Activated CD8-positive, alpha-beta T cell treated with anti-CD3 and anti-CD28 coated beads for 36 hours (primary cell): ENCODE measurements at places on chromosomes 6 and 20. TPM values are rescaled to one million over a fixed set of nuclear protein-coding genes. Genes with fewer than 3 reads are reported as not detected.
A peak's percentile ranks its signal among the peaks of the same experiment; 100 is the strongest.

GRCh38 chr20:6530779-6531315 lies 236.6 kb upstream of the BMP2 start:
- DNase-seq = no peak

GRCh38 chr6:137233911-137234863 lies 15.0 kb upstream of the IFNGR1 start:
- peak; percentile 40 for DNase-seq

- DNase-seq = no peak
These were observed 980.2 kb downstream of the KIF16B start for GRCh38 chr20:15593081-15593480.

DNA sequence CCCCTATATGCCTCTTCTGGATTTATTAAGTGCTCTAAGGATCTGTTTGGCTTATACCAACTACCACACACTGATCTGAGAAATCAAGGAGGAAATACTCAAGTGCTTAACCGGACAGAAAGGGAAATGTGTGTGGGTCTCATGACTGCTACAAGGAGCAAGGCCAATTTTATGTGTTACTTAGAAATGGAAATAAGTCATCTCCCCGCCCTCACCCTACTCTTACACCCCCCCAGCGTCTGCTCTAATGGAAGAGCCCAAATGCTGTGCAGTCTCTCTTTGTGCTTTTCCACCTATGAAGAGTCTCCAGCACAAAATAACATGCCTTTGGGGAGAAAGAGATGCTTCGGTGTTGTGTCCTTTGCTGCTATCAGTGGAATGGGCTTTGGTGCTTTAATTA lies 428.8 kb upstream of the ARID1B start:
- DNase-seq = no peak

DNA sequence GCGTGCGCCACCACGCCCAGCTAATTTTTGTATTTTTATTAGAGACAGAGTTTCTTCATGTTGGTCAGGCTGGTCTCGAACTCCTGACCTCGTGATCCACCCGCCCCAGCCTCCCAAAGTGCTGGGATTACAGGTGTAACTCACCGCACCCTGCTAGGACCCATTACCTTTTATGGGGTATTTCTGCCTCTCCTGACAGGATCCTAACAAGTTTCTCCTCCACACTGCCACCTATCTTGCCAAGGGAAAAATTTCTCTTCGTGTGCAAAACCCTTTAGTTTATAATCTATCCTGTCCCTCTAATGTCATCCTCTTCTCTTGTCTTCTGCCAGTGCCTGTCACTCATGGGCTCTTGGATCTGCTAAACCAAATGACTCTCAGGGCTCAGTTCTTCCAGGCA lies 1.9 kb downstream of the STMND1 start:
- no peak for DNase-seq

GRCh38 chr6:158405933-158406332 lies 93.7 kb downstream of the TULP4 start:
- no peak for DNase-seq

GRCh38 chr6:137652961-137653705 lies 158.9 kb upstream of the OLIG3 start:
- DNase-seq = no peak

- no peak for DNase-seq
These were observed 17.2 kb downstream of the UNC5CL start for GRCh38 chr6:41021832-41022231.

GRCh38 chr20:19757487-19758132 lies 448 bp upstream of the RIN2 start:
- peak; percentile 24 for DNase-seq

- no peak for DNase-seq
These were observed 267.5 kb downstream of the OGFRL1 start for GRCh38 chr6:71556141-71556540.

DNA sequence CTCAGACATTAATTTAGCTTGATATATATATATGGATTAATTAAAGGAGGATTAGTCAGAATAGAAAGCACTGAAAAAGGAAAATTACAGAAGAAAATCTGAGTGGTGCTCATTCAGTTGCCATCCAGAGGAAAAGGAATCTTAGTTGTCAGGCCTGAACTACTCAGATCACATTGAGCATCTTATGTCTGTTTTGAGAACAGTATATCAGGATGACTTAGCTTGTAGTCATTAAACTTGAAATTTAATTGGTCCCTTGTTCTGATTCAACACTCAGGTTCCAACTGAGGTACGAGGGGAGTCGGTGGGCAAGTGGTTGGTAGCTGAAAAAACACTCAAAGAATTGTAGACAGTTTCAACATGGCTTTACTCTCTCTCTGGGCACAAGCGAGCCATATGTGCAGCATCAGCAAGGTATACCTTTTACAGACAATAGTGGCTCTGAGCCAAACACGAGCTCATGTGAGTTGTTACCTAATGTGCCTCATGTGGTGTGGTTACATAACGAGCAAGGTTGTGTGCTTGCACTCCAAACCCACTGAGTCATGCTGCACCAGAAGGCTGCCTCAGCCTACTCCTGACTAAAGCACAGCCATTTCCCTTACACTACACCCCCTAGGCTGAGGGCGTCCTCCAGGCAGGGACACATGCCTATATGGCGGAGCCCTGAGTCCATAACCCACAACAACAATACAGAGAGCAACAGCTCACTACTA lies 73.0 kb upstream of the HMGN3 start:
- DNase-seq = no peak

DNA sequence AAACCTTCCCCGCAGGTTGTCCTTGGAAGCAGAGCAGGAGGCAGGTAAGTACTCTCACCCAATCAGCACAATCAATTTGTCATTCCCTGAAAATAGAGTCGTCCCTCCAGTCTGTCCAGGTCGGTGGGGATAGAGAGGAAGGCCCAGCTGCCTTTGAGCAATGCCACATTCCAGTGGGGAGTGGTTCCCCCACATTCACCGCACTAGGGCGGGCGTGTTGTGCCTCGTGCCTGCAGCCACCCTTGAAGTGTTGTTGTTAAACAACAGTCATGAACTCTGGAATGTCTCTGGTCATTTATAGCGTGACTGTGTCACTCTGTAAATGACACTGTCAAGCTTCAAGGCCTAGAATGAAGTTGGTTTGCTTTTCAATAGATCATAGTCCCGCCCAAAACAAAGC lies 33.4 kb downstream of the PRDM1 start:
- DNase-seq = no peak

GRCh38 chr6:56708810-56709597 lies 66.3 kb upstream of the DST start:
- no peak for DNase-seq

DNA sequence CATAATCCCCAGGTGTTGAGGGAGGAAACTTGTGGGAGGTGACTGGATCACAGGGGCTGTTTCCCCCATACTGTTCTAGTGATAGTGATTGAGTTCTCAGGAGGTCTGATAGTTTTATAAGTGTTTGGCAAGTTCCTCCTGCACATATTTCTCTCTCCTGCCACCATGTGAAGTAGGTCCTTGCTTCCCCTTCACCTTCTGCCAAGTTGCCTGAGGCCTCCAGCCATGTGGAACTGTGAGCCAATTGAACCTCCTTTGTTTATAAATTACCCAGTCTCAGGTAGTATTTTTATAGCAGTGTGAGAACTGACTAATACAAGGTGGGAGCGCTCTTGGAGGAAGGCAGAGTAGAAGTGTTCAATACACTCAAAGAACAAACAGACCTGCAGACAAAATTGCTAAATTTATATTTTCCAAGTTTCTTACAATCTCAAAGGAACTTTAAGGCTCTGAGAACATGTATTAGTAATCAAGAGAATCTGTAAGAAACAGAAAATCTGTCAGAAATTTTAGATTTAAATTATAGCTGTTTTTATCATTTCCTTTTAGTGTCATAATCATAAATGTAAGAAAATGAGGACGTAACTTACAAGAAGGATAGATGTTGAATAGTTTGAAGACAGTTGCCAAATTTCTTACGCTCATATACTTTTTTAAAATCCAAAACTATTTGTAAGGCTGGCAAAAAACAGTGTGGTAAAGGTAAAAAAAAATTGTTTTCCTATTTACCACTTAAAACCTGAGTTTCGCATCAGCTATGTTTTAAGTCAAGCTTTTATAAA lies 77.7 kb downstream of the ASCC3 start:
- DNase-seq = no peak

DNA sequence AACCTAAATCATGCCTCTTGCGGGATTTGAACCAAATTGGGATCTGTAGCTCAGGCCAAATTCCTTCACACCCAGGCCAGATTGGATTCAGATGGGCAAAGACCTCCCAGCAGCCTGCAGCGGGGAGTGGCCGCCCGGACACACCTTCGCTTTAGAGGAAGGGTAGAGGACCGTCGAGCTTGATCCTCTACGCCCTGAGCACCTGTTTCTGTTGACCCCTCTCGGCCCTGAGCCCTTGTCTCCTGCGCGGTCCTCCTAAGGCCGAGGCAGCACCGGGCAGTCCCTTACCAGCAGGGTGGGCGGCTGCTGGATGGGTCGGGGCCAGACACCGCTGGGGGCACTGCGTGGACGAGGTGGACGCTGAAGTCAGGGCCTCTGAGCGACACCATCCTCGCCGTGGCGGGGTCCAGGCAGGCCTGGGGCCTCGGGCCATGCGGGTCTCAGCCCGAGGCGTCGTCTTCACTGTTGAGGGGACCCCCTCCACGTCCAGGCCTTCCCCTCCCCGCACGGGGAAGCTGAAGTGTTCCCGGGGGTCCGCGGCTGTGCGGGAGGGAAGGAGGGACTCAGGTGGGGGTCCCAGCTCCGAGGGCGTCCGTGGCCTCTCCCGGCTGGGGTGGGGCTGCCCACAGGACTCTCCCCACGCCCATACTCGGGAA lies 114.8 kb downstream of the SMOC2 start:
- no peak for DNase-seq

- peak; percentile 81 for DNase-seq
These were observed 23.6 kb upstream of the TMEM181 start for GRCh38 chr6:158536084-158536890.

CITED2 gene
- 39.7 TPM for total RNA-seq

CST2 gene
- not detected for total RNA-seq

OOEP gene
- total RNA-seq = not detected

LST1 gene
- 43.6 TPM for total RNA-seq

TAGAP gene
- total RNA-seq = 112 TPM

ADGB gene
- total RNA-seq = not detected
